ENCODE measurements at places on chromosomes 6 and 20.
A peak's percentile ranks its signal among the peaks of the same experiment; 100 is the strongest.

GRCh38 chr6:24228681-24229255 is 102.8 kb downstream of the NRSN1 start:
- no peak for DNase-seq

DNA sequence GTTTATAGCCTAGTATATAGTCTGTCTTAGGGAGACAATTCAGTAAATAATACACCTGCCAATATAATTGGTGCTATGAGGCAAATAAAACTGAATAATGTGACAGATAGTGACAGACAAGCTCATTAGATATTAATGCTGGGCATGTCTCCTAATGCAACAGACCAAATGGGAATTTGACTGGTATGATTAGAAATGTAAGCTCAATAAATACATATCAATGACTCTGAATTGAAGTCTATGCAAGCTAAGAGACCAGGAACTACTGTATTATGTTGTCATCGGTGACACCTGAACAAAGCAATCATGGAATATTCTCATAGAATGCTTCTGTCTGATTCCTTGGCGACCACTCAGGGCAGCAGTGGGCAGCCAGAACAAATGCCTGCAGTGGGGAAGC is 2.5 kb upstream of the SNX3 start:
- no peak for DNase-seq

DNA sequence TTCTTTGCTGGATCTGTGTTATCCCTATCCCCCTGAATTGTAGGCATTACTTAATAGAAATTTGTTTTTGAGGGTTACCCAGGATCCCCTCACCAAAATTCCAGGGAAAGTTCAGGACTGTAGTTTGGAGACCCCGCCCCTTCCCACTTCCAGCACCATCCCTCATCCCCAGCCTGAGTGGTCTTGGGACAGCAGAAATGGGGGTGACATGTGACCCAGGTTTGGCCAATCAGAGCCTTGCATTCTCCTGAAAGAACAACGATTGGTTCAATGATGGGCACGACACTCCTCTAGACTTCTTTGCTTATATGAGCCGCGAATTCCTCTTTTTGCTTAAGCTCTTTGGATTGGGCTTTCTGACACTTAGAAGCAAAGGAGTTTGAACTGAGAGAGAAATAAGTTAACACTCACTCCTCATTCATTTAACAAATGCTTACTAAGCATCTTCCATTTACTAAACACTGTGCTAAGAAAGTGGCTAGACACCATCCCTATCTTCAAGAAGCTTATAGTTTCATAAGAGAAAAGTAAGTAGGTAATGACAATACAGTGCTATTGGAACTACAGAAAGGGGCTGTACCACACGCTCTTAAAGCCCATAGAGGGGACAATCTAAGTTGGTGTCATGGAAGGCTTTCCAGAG is 24.9 kb upstream of the PAQR8 start:
- DNase-seq, result no peak

- no peak for DNase-seq
These were observed 20.7 kb upstream of the HEY2 start for GRCh38 chr6:125728739-125729138.

- DNase-seq, result no peak
These were observed 81.7 kb upstream of the MAFB start for GRCh38 chr20:40770564-40771307.

- no peak for DNase-seq
These were observed 38.7 kb upstream of the RFPL4B start for GRCh38 chr6:112308476-112308875.

- no peak for DNase-seq
These were observed 133.9 kb downstream of the ZDHHC14 start for GRCh38 chr6:157514659-157515496.

- no peak for DNase-seq
These were observed 359.1 kb downstream of the SAMD5 start for GRCh38 chr6:147867433-147868226.

DNA sequence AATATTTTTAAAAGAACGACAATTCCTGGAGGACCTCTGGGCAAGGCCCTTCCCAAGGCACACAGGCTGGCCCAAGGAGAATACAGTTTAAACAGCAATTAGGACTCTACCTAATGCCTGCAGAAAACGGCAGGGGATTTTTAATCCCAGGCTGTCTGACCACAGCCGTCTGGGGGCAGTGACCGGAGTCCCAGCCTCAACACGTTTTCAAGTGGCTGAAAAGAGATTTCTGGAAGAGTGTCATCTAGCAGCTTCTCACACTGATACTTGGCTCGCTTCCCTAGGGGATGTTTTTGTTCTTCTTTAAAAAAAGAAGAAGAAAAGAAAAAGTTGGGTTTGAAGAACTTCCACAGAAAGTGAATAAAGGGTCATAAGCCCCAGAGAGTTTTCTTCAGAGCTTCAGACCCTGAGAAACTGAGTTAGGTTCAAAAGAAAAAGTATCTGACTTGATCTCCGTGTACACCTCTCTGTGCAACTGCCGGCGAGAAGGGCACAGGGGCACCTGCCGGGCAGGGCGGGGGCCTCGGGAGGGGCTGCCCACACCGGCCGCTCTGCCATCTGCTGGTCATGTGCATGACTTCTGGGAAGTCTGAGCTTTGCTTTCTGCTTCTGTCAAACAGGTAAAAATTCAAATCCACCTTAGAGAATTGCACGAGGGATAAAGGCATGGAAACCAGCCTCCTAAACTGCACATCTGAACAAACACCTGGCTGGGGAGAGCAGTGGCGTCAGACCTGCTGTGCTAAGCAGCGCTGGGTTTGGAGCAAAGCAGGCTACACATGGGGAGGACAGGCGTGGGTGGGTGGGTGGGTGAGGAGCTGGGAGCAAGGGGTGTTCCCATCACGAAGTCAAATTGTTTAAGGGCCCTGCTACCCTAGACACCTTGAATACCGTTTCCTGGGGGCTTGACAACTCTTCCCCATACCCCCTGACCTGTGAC is 33.0 kb downstream of the RRBP1 start:
- no peak for DNase-seq

DNA sequence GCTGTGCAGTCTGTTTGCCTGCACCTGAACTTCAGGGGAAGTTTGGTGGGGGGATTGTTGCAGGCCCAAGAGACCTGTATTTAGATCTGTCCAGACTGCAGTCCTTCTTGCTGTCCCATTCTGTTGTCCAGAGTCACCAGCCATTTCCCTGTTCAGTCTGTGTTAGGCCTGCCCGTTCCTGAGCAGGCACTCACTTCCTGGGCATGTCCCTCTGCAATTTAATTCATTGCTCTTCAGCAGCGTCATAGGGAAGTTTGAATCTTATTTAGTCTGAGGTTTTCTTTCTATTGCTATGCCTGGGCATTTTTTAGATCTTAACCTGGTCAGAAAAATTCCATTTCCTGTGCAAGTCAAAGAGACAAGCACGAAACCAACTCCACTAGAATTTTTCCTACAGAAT is 190.2 kb downstream of the DTNBP1 start:
- no peak for DNase-seq

DNA sequence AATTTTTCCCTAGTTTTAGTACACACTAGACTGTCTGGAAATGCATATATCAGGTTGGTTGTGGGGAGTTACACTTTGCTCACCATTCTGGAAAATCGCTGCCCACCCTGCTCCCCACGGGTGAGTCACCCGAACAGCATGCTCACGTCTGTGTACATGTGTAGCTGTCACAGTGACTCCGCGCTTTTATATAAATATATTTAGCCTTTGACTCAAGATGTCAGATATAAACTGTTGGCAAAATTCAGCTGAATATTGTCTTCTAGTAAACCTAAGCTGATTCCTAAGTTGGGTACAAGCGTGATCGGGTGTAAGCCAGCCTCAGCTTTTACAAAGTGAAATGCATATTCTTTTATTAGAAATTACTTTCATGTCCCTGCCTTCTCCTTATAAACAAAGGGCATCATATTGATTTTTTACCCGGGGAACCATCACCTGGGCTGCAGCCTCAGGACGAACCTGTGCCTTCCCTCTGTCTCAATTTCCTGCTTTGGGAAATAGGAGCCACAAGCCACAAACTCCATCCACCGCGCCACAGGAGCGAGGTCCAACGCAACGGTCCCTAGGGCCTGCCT is 4.3 kb downstream of the SDCBP2 start:
- peak; percentile 16 for DNase-seq

- no peak for DNase-seq
These were observed 191.7 kb downstream of the SMOC2 start for GRCh38 chr6:168632694-168633093.

- DNase-seq, result no peak
These were observed 589.8 kb downstream of the BCKDHB start for GRCh38 chr6:80696268-80696667.

- no peak for DNase-seq
These were observed 187.5 kb upstream of the PMEPA1 start for GRCh38 chr20:57897156-57897874.

GRCh38 chr6:35034411-35035191 is 106.5 kb downstream of the TCP11 start:
- no peak for DNase-seq

DNA sequence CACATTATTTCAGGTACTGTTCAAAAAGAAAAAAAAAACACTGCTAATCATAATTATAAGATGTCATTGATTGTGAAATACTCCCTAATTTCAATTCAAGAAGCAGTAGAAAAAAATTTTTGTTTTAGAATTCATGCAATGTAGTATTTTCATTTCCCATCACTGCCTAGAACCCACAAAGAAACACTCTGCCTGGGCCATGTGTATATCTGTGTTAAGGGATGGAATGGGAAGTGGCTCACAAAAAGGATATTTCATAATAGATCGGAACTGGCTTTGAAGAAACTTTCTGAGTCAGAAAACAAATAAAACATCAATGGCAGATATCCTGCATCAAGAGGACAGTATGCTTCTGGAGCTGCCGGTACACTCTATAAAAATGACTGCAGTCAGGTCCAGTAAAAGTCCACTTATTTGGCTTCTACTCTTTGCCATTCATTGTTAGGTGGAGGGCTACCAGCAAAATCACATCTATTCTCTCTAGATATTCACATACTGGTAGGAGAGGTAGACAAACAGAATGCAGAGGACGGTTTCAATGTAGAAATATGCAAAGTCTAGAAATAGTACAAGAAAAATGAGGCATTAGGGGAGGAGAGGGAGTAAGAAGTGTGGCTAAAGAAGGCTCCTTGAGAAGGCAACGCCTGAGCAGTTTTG is 135.0 kb upstream of the TNFAIP3 start:
- no peak for DNase-seq

DNA sequence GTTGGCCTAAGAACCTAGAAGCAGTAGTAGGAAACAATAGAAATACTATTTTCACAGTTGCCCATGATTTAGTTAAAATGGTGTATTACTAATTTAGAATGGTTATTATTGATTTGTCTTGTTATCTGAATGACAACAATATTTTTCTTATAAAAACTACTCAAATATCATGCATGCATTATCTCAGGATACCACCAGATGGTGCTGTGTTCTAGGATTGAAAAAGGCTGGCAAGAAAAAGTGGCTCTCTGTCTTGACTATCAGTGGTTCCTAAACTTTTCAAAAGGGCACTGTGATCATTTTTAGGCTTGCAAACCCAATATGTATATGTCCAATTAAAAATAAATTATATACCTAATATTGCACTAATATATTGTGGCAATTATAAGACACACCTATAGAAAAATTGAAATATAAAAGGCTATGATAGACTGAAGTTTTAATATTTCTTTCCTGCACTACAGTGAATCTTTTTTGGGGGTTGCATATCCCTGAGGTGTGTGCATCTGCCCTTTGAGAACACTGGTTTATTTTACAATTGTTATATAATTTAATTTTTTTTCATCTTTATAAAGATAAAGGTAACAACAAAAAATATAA is 131.7 kb upstream of the MLIP start:
- no peak for DNase-seq

- DNase-seq, result peak; percentile 73
These were observed 31.8 kb downstream of the SUN5 start for GRCh38 chr20:32972181-32973076.

GRCh38 chr6:156919814-156920369 is 142.7 kb downstream of the ARID1B start:
- no peak for DNase-seq

- no peak for DNase-seq
These were observed 133.4 kb downstream of the MYB start for GRCh38 chr6:135314543-135314942.

DNA sequence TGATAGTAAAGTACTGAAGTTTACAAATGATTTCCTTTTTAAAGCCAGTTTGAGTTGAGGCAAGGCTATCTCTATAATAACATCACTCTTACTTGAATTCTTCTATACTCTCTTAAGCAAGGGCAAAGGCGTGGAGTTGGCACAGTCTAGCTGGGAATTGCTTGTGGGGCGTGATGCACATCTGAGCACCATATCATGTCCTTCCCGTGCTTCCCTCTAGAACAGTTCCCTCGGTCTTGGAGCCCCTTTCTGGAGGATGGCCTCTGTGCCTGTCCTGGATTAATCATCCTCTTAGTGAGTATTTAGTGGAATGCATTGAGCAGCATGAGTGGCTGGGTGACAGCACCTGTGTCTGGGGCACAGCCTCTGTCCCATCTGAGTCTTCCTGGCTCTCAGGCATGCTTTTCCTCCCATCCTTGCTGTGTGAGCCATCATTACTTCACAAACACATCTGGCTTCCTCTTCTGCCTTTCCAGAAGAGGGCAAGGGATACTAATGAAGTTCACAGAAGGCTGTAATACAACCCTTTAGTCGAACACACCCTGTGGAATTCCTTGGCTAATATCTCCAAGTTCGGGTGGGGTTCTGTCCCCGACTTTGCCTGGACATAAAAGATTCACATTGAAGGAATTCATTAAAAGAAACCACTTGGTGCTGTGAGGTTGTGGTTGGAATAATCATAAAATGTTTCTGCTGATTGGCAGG is 188.2 kb downstream of the FNDC1 start:
- DNase-seq, result no peak

DNA sequence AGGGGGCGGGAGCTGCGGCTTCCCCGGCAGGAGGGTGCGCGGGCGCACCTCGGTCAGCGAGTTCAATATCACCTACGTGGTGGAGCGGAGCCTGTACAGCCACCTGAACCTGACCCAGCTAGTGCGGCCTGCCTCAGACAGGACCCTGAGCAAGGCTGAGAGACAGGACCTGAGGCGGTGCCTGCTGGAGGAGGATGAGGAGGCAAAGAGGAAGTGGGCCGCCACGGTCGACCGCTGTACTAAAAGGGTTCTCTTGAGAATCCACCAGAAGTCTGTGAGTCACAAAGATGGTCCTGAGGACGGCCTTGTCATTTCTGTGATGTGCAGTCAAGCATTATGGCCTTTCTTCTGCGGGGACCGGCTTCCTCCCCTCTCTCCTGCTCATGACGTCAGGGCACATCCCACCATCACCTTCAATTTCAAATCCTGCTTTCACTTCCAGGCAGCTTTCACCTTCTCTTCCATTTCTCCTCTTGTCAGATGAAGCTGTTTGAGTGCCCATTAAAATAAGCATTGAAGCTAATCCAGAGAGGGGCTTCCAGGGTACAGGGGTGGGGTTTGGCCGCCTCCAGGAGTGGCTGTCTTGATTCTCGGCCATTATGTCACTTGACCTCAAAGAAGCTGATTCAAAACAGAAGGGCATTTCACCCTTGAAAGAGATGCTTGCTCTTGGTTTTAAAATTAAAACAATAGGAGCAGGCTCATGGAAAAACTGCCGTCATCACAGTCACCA is 177.6 kb downstream of the SASH1 start:
- DNase-seq, result no peak

DNA sequence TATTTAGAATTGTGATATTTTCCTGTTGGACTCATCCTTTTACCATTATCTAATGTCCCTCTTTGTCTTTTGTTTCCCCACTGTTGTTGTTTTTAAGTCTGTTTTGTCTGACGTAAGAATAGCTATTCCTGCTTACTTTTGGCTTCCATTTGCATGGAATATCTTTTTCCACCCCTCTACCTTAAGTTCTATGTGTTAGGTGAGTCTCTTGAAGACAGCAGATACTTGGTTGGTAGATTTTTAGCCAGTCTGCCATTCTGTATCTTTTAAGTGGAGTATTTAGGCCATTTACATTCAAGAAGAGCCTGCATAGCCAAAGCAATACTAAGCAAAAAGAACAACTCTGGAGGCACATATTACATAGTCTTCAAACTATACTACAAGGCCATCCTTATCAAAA is 39.2 kb downstream of the CTCFL start:
- DNase-seq, result no peak

Data from T-helper 9 cell (primary cell).